ENCODE measurements at places on chromosomes 11 and 22. TPM values are rescaled to one million over a fixed set of nuclear protein-coding genes. Genes with fewer than 3 reads are reported as not detected.

PRRG4 gene
- total RNA-seq: 0.47 TPM

MRGPRX4 gene
- not detected for total RNA-seq

SOX6 gene
- total RNA-seq: not detected

TMEM191B gene
- 1.1 TPM for total RNA-seq

DNAL4 gene
- total RNA-seq: 9.8 TPM

FGF3 gene
- total RNA-seq: not detected

MCAT gene
- total RNA-seq: 22.1 TPM

RAG2 gene
- not detected for total RNA-seq

KLHDC7B gene
- total RNA-seq: 0.05 TPM

MRGPRF gene
- total RNA-seq: 0.15 TPM

Data from A549 treated with DMSO at 1 μM for 4 hours (cell line).